Occipital lobe (tissue), 3 donors: ENCODE measurements at places on chromosomes 2 and 18. TPM values are rescaled to one million over a fixed set of nuclear protein-coding genes. Genes with fewer than 3 reads are reported as not detected.

DNA sequence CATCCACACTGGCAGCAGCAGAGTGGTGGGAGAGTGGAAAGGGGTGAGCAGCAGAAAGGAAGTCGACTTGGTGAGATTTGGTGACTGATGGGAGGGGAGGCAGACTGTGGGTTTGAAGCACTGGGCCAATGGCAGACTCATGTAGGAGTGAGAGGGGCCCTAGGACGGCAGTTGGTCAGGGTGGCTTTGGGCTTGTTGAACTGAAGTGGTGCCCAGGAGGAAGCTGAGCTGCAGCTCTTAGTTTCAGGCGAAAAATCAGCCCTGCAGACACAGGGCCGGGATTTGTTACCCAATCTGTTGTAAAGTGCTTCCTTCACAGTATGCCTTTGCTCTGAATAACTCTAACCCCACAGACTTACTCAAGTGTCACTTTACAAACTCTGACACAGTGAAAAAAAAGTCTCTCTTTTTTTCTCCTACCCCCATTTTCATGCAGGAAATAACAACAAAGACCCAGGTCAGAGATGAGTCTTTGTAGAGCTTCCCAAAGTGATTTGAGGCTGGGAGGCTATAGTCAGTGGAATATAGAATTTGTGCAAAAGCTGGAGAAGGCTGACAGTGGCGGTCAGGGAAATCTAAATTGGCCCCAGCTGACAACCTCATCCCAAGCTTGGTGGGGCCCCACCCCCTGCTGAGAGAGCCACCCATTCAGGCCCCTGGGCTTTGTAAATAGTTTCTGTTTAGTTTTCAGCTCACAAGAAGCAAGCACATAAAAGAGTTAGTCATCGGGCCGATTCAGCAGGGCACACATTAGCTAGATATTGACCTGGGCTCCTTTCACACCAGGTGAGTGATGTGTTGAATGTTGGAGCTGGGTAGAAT is 226.9 kb downstream of the VAPA start:
- DNase-seq = no peak

DNA sequence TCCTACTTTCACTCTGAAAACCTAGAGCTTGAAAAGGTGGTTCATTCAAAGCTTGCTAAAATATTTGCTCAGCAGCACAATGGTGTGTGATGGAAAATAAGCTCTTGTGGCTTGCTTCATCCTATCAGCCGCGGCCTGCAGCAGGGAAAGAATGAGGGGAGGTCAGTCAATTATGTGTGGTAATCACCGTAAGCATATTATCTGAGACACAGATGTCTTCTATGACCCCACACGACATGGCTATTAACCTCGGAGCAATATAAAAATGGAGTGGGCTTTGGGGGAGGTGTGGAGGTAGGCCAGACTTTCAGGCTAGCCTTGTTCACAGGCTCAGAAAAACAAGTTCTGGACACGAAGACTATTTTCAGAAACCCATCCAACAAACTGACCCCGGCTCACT is 98.4 kb upstream of the SIX3 start:
- no peak for DNase-seq

- peak; percentile 8 for DNase-seq
Observed at GRCh38 chr2:122174061-122174460, 418.6 kb downstream of the TSN start.

GRCh38 chr2:56871644-56872043 is 687.9 kb downstream of the CCDC85A start:
- no peak for DNase-seq

DNA sequence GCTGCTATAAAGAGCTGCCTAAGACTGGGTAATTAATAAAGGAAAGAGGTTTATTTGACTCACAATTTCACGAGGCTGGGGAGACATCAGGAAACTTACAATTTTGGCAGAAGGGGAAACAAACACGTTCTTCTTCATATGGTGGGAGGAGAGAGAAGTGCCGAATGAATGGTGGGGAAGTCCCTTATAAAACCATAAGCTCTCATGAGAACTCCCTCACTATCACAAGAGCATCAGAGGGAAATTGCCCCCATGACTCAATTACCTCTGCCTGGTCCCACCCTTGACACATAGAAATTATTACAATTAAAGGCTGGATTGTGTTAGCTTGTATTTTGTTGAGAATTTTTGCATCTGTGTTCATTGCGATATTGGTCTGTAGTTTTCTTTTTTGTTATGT is 460.5 kb upstream of the RAB6C start:
- no peak for DNase-seq

OSBPL1A gene
- 63.9 TPM for total RNA-seq

DNA sequence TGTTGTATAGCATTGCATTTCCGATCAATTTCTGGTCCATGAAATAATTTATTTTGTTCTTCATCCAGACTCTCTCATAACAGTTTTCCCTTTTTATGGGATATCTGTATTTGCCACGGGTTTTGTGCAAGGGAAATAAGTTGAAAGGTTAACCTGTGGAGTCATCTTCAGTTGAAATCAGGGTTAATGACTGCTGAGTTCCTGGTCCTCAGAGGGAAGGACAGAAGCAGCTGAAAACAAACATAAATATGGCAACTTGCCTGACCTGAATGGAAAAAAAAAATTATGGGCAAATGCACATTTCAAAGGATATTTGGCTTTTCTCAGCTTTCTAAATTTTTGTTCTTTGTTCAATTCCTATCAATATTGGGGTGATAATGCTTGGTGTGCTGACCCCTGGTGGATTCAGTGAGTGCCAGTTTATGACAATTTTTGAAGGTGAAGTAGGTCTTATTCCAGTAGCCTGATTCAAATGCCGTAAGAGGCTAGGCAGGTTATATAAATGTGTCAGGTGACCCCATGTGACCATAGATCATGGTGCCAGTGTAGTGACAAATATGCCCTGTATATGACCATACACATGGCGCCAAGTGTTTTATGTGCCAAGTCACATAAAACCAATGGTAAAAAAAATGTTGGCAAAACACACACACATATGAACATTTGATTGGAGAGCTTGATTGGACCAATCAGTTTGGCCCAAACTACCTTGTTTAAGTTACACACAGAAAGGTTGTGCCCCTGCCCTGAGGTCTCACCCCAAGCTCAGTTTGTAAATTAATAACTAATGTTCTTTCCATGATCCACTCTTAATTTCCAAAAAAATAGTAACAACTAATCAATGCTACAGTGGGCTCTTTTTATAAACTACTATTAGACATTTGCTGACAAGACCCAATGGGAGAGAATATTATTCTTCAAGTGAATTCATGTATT is 47.6 kb upstream of the FAM124B start:
- DNase-seq = no peak

VWA3B gene
- 0.31 TPM for total RNA-seq

GRCh38 chr2:166223298-166223697 is 95.5 kb upstream of the SCN1A start:
- DNase-seq = no peak

SCN2A gene
- 219 TPM for total RNA-seq

AGPS gene
- total RNA-seq = 71.3 TPM

ATP6V1C2 gene
- 0.16 TPM for total RNA-seq

DNA sequence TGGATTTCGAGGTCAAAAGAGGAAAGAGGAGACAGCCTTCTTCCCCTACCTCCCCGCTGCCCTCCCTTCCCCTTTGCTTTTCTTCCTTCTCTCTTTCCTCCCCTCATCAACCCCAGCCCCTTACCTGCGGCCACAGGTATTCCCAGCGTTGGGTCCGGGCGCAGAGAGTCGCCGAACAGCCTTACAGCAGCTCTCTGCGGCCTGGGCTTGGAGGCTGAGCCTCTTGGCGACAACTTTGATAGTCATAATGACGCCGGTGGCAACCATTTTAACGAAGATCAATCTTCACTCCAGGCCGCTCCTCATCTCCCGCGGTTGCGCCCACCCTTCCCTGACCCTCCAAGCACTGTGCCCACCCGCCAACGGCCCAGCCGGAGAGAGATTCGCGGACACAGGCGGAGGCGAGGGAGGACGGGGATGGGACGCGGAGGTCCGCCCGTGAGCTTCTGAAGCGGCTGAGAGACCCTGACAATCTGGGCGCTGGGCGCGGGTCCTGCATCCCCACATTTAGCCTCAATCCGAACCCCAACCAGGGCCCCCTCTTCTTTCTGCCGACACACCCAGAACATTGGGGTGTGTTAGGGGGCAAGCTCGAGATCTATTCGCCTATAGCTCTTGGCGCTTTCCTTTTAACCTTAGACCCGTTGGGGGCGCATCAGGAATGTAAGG is 1.5 kb upstream of the EVX2 start:
- no peak for DNase-seq

DNA sequence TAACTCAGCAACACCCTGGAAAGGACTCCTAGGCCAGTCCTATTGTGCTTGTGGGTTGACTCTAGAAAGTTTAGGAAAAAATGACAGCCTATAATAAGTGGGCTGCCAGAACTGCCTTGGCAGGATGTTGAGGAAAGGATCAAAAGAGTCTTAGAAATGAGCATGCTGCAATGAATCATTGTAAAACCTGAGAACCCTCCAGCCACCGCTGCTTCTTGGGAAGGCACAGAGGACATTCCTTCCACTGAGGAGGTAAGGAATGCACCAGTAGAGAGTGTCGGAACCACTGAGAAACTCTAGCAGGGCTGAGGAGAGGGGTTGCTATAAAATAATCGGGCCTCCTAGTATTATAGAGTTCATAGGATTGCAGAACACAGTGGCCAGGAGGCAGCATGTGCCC is 146.7 kb upstream of the SMIM21 start:
- DNase-seq = no peak

DNA sequence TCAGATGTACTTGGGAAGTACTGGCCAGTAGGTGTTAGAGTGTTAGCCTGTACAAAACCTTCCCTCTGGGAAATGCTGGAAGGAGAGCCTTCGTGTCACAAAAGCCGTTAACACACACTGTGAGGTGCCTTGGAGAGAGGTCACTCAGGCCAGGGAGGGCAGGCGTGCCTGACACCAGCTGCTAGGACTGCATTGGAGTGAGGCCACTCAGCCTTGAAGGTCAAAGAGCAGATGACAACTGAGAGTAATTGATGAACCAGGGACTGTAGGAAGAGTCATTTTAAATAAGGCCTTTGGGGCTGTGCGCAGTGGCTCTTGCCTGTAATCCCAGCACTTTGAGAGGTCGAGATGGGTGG is 45.4 kb downstream of the ASAP2 start:
- no peak for DNase-seq

DNA sequence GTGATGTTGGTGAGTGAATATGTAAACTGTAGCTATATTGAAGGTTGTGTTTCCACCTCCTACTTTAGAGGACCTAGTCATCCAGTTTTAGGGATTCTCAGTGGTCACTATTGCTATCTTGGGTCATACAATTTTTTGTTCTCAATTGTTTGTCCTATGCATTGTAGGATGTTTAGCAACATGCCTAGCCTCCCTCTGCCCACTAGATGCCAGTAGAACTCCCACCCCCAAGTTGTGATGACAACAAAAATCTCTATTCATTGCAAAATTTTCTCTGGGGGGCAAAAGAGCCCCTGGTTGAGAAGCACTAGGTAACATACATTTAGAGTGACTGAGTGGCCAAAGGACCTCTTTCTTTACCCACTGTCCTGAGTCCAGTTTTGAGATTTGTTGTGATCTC is 87.3 kb downstream of the LRRTM4 start:
- DNase-seq = no peak

CDH2 gene
- total RNA-seq = 200 TPM

- no peak for DNase-seq
Observed at GRCh38 chr2:48699348-48699930, 56.1 kb downstream of the LHCGR start.

GRCh38 chr2:42101206-42102023 is 53.6 kb downstream of the PKDCC start:
- DNase-seq = no peak

- DNase-seq = no peak
Observed at GRCh38 chr2:142842369-142842768, 35.1 kb upstream of the KYNU start.

GRCh38 chr18:63025251-63026090 is 294.1 kb downstream of the BCL2 start:
- DNase-seq = no peak

ALK gene
- total RNA-seq = 0.78 TPM

RSAD2 gene
- total RNA-seq = 6.9 TPM

ELOA2 gene
- not detected for total RNA-seq

- no peak for DNase-seq
Observed at GRCh38 chr2:63121055-63121834, 70.6 kb downstream of the OTX1 start.
